AG04449 (cell line): ENCODE measurements at places on chromosomes 7 and 10.

DNA sequence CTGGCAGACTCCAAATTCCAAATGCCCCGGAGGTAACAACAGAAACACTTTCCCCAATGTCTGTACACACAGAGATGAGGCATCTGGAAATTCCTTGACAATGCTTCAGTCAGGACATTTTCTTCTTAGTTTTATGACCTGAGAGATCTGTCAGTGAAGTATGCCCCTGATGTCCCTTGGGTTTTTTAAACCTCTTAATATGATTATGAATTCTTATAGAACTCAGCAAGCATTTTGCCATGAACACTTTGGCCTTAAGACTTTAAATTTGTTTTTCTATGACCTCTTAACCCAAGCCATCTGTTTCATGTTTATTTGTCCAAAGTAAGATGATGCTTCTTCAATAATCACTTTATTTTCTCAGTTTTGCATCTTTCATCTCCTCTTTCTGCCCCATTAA lies 1206.2 kb downstream of the GATA3 start:
- no peak for DNase-seq

- no peak for DNase-seq
Measured at GRCh38 chr7:128053023-128053422, 21.8 kb upstream of the LRRC4 start.

- no peak for DNase-seq
Measured at GRCh38 chr10:13079776-13080050, 20.2 kb upstream of the OPTN start.

DNA sequence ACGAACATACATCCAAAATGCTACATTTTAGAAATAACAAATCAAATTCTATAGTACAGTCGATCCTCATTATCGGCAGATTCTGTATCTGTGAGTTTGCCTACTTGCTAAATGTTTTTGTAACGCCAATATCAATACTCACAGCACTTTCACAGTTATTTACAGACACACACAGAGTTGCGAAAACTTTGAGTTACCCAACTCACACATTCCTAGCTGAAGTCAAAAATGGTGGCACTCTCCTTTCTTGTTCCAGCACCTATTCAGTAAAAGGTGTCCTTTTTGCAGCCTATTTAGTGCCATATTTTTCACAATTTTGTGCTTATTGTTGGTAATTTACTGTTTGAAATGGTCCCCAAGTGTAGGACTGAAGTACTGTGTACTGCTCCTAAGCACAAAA lies 161.7 kb downstream of the AKR1D1 start:
- no peak for DNase-seq

GRCh38 chr10:76251841-76252671 lies 820.6 kb downstream of the LRMDA start:
- DNase-seq: peak; percentile 68

DNA sequence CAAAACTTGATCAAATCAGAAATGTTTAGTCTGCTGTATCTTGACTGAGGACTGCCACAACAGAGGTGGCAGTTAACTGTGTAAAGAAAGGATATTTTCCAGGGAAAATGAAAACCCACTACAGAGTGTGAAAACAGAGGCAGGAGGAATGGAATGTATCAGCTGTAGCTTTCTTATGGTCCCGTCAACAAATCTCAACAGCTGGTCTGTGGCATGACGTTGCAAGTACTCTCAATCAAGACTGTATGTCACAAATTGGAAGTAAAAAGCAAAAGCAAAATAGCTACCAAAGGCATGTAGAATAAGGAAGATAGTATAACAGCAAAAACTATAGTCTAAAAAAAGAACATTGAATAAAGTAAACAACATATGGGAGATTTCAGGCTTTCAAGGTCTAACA lies 123.5 kb downstream of the KMT2C start:
- DNase-seq: no peak

GRCh38 chr10:116744885-116745284 lies 2.5 kb upstream of the HSPA12A start:
- DNase-seq: no peak

GRCh38 chr10:86391986-86392722 lies 25.6 kb upstream of the GRID1 start:
- DNase-seq: no peak

- DNase-seq: no peak
Measured at GRCh38 chr10:29316308-29317026, 27.6 kb downstream of the LYZL1 start.

- DNase-seq: no peak
Measured at GRCh38 chr7:100090527-100091410, 2.0 kb downstream of the COPS6 start.

GRCh38 chr7:115230882-115231571 lies 309.1 kb downstream of the MDFIC start:
- DNase-seq: peak; percentile 57

DNA sequence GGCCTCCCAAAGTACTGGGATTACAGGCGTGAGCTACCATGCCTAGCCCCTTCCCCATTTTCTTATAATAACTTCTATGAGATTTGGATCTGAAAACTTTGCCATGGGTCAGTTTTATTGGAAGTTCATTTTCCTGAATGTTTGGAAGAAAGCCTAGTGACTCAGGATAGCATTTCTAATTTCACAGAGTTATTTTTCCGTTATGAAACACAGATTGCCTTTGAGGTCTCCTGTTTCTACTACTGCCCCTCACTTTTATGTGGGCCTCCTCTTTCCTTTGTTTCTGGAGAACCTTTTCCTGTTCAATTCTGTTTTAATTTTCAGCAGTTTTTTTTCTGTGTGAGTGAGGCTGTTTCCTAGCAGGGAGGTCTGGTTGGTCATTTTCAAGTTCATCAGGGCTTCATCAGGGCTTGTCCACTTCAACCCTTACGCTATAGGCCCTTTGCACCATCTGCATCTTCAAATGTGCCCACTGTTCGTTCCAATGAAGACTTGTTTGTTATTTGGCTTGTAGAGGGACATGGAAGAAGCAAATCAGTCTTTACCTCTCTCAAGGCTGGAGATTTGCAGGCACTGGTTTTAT lies 58.7 kb downstream of the BMPR1A start:
- DNase-seq: no peak

DNA sequence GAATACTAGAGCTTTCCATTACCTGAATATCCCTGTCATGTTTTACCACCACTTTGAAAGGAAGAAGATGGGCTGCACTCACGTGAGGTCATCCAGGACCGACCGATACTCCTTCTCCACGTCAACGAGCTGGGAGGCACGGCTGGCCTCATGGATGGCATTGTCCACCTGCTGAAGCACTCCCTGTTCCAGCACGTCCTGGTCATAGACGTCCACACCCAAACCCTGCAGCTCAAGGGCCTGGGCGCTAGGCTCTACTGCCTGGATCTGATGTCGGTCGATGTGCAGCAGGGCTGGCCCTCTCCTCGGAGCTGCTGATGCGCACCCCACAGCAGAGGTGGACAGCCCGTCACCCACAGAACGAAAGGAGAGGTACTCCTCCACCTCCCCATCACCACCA lies 6.5 kb downstream of the ERCC6 start:
- DNase-seq: no peak

DNA sequence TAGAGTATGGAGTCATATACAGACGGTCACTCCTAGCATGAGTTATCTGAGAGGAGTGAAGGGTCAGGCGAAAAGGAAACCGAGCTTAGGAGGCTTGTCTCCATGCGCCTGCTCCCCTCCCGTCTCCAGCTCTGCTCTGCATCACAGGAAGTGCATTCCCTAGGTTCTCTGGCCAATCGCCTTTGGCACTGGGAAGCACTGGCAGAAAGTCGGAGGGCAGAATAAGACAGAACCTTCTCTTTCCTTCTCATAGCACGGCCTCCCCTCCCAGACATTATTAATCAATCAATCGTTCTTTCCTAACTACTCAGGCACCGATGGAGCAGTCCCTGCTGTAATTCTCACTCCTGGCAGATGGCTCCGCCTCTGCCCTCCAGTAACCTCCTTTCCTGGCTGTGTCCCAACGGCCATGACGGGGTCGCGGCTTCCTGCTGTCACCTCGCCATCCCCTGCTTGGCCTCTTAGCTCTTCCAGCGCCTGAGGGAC lies 177.1 kb downstream of the FRMD4A start:
- no peak for DNase-seq

GRCh38 chr10:127024685-127025435 lies 119.6 kb downstream of the DOCK1 start:
- no peak for DNase-seq

GRCh38 chr10:10662716-10663408 lies 354.8 kb upstream of the CELF2 start:
- no peak for DNase-seq

DNA sequence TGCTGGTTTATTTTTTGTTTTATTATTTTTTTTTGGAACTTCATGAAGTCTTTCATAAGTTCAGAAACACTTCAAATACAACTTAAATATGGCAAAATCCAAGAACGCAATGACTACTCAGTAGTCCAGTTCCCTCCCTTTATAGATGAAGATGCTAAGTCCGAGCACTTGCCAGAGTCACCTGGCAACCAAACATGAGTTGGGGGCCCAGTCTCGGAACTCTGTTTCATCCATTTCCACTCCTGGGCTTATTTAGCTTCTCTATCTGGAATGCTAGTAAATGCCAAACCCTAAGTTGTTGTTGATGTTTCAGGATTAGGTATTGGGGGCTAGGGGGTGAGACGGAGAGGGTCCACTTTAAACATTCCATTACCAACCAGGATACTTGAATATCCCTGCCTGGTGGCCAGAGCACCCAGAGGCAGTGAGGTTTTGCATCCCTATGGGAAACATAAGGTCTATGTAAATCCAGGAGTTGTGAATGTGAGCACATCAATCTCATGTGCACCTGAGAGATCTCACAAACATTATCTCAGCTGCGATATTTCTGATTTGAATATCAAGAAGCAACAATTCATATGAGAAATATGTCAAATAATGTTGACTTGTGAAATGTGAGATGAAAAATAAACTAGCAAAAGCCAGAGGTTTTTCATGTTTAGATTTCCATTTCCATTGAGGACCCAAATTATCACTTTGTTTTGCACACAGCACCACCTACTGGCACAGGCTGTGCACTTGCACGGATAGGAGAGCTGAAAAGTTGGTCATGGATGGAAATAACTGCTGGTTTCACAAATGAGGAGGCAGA lies 129.3 kb downstream of the PKD1L1 start:
- DNase-seq: peak; percentile 23

DNA sequence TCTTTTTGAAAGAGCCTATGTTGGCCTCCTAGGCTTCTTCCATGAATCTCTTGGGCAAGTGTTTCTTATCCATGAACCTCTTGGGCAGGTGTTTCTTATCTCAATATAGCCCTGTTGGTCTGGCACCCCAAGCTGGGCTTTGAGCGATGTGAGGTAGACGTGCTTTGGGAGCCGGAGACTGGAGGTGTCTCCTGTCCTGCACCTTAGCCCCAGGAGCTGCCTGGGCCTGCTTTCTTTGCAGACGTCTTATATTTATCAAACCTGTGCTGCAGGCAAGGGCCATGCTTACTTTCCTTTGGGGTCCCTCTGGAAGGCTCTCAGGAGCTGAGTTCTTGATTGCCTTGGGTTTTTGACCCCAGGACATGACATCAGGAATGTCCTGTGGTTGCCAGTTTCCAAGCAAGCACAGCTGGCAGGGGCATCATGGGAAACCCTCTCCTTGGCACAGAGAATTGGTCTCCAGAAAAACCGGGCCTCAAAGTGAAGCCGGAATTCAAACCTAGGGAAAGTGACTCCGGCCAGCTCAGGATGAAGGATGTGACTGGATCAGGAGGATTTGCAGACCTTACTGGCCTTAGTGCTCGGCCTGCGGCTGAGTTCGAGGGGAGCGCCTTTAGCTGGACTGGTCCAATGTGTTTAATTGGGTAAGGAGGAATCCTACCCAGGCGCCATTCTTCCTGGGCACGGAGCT lies 2.8 kb downstream of the JAKMIP3 start:
- DNase-seq: no peak

DNA sequence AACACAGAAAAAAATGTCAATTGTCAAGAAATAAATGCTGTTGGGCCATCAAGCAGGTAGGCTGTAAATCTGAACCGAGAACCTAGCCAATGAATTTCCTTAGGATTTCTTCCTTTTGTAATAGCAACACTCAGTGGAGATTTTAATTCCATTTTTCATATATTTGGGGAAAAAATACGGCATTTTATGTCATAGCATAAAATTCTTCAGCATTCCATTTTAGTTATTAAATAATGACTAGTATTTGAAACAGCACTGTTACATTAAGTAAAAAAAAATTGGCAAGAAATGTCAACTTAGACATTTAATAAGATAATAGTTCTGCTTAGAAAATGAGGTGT lies 12.3 kb upstream of the VIM start:
- no peak for DNase-seq

GRCh38 chr7:157278791-157279724 lies 57.7 kb upstream of the DNAJB6 start:
- DNase-seq: no peak

GRCh38 chr7:143878884-143879283 lies 23.1 kb downstream of the TCAF1 start:
- DNase-seq: no peak

DNA sequence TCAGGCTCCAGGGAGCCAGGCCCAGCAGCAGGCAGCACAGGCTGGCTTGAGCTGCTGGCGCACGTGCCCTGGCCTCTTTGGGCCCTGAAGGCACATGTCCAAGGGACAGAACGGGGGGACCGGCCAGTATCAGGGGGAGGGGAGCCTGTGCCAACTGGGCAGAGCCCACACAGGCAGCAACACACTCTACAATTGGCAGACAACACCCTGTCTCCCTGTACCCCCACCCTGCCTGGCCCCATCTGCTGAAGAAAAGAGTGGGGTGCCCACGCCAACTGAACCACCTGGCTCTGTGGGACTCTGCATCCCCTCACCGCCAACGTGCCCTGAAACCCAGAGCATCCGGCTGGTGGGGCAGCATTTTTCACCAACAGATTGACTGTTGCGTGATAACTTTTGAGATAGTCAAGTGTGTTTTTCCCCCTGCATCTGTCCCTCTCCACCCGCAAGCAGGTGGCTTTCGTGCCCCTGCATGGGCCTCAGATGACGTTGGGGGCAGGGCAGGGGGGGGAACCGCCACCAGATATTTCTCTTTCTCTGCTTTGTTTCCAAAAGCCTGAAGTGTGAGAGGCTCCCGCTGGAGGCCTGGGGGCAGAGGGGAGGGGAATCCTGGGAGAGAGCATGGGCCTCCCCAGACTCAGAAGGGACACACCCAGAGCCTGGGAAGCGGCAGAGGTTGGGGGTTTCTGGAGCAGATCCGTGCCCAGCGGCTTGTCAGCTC lies 21.8 kb downstream of the SLIT1 start:
- no peak for DNase-seq

DNA sequence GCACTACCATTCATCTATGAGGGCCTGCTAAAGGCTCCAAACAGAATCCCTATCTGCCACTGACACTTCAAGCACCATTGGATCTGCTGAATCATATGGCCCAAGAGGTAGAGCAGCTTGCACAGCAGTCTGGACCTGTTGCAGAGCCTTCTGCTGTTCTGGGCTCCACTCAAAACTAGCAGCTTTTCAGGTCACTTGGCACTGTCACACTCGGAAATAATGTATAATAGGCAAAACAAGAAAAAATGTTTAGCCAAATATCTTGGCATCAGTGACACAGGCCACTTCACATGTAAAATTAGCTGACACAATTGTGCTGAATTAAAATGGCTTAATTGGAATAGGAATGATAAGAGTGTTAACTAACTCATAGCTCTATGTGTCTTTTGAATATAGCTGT lies 1182.9 kb upstream of the LRRTM3 start:
- DNase-seq: no peak

GRCh38 chr7:42877862-42878261 lies 34.0 kb downstream of the C7orf25 start:
- DNase-seq: no peak
